ENCODE measurements at places on chromosomes 3 and 15.

DNA sequence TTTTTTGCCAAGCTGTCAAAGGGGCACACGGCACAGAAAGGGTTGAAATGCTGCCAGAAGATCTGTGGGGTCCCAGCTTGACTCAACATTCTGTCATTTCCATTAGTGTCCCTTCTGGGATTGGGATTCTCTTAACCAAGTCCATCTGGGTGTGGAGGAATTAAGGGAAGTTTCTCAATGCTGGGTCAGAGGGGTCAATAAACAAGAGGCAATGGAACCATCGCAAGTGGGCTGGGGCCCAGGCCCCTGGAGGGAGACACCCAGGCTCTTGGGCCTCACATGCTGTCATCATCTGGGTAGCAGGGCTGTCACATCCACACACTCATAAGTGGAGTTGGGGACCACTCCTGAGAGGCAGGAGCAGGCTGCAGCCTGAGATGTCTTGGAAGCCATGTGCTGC is 8.1 kb upstream of the APOD start:
- no peak for DNase-seq

DNA sequence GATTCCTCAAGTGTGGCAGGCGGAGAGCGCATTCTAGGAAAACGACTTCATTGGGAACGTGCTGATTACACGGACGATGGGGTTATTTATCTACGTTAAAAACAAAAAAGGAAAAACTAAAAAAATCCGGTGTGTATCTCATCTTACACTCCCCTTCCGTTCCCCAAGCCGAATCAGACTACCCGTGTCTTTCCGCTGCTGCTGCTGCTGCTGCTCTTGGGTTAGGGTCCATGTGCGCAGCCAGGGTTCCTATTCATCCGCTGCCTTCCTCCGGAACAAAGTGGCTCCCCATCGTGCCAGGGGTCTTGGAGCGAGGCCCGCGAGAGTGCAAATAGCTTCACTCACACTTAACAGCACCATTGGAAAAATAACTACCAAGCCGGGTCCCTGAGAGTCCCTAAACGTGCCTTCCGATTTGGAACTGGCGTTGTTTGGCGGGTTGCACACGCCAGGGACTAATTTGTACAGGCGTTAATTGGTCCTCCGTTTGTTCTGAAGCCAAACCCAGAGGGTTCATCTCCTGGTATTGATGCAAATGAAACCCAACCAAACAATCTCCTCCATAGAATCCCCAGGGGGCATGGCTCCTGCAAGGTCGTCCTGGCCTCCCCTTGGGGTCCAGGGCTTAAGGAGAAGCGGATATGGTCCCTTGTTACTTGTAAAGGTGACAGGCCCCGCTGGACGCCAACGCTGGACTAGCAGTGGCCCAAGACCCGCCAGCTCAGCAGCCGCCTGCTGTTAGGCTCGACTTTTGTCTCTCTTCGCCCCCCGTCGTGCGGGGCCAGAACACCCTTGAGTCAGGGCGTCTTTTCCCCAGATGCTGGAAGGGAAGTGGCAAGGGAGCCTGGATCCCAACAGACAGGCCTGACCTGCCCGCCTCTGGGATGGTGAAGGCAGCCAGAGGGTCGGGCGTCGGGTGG is 11.0 kb upstream of the ONECUT1 start:
- no peak for DNase-seq

DNA sequence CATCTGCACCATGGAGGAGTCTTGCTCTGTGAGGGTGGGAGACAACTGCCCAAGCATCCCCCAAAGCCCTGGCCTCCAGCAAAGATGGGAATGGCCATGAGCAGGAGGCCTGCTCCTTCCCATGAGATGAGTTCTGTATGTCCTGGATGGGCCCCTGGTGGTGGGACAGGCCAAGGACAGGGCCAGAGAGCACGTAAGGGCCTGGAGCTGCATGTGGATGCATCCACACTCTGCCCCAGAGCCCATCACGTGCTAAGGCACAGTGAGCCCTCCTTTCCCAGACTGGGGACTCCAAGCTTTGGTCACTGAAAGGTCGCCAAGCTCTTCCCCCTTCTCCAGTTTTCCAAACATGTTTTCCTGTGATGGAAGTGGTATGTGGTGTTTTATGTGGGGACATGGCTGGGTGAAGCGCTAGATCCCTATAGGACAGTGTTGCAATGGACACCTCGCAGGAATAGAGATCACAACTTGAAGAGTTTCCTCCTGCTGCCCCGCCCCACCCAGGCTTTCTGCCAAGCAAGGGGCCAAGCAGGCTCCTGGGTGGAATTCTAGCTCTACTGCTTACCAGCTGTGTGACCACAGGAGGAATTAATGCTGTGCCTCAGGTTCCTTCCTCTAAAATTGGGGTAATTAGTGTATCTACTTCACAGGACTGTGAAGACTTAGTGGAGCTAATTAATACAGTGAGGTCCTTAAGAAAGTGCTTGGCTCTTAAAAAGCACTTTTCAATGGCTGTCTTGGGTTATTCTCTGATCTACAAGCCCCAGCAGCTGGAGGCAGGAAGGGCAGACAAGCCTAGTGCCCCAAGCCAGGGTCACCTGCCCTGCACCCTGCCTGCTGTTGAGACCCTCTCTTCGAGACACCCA is 106.4 kb upstream of the RPL32 start:
- DNase-seq = peak; percentile 53

GRCh38 chr3:30002797-30003196 is 603.6 kb upstream of the TGFBR2 start:
- no peak for DNase-seq

- no peak for DNase-seq
Observed at GRCh38 chr15:80183886-80184285, 31.1 kb downstream of the FAH start.

DNA sequence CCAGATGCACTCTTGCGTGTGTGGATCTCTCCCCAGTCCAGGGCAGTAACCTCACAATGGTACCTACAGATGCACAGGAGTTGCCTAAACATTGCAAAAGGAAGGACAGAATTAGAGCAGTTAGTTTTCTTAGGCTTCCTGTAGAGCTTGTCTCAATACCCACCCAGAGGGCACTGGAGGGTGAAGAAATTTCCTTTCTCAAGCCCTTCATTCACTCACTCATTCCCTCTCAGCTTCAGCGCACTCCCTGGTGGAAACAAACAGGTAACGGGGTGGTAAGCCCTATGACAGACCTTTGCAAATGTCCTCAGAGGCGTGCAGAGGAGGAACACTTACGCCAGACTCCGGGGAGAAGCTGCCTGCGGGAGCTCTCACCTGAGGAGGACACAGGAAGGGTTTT is 267.4 kb upstream of the HES1 start:
- DNase-seq = no peak

DNA sequence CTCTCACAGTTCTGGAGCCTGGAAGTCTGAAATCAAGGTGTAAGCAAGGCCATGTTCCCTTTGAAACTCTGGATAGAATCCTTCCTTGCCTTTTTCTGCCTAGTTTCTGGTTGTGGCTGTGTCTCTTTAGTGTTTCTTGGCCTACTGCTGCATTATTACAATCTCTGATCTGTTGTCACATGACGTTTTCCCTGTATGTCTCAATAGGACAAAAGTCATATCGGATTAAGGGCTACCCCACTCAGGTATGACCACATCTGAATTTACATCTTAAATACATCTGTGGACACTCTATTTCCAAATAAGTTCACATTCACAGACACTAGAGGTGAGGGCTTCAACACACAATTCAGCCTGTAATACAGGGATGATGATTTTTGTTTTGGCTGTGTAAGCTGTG is 13.3 kb downstream of the NECTIN3 start:
- no peak for DNase-seq

GRCh38 chr3:127908202-127908601 is 6.8 kb upstream of the KBTBD12 start:
- no peak for DNase-seq

- DNase-seq = no peak
Observed at GRCh38 chr15:71658827-71659729, 151.3 kb upstream of the NR2E3 start.

- DNase-seq = no peak
Observed at GRCh38 chr3:153431076-153431475, 269.1 kb downstream of the RAP2B start.

Measured in NCI-H2029 treated with DMSO at 0.1 percent for 48 hours (cell line).